ENCODE measurements at places on chromosomes 16 and 17.
A peak's percentile ranks its signal among the peaks of the same experiment; 100 is the strongest.

GRCh38 chr17:44530896-44531418, 26.3 kb upstream of the FZD2 start:
- H3K27ac ChIP-seq: no peak overlapping the region
- H3K4me3 ChIP-seq: no peak overlapping the region
- H3K27me3 ChIP-seq: no peaks in the 10 kb centered on the region
- H3K4me1 ChIP-seq: no peaks in the 10 kb centered on the region

DNA sequence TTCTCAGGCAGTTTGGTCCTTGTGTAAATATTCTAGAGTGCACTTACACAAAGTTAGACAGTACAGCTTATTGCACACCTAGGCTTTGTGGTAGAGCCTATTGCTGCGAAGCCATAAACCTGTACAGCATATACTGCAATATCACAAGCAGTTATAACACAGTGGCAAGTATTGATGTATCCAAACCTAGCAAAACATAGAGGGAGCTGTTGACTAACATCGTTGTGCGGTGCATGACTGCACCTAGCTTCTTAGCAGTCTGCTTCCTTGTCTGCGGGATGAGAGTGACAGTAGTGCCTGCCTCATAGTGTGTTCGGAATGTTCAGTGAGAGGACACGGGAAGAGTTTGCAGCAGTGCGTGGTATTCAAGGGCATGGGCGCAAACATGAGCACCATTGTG, 78.9 kb downstream of the MPRIP start:
- no peaks in the 10 kb centered on the region for H3K36me3 ChIP-seq
- no peak for DNase-seq
- H3K4me1 ChIP-seq: no peaks in the 10 kb centered on the region
- no peak overlapping the region for H3K4me3 ChIP-seq

GRCh38 chr17:27353461-27354050, 59.6 kb downstream of the WSB1 start:
- H3K36me3 ChIP-seq: no peaks in the 10 kb centered on the region
- H3K27ac ChIP-seq: peak overlapping the region; percentile 96
- DNase-seq: peak; percentile 81

- no peaks in the 10 kb centered on the region for H3K4me1 ChIP-seq
- no peaks in the 10 kb centered on the region for H3K36me3 ChIP-seq
- H3K27ac ChIP-seq: no peak overlapping the region
- no peaks in the 10 kb centered on the region for H3K27me3 ChIP-seq
- no peak for DNase-seq
These were observed 6.1 kb upstream of the ENDOV start for GRCh38 chr17:80408872-80409271.

- no peaks in the 10 kb centered on the region for H3K4me1 ChIP-seq
- no peak overlapping the region for H3K4me3 ChIP-seq
- DNase-seq: no peak
- no peaks in the 10 kb centered on the region for H3K36me3 ChIP-seq
These were observed 9.2 kb downstream of the CHD3 start for GRCh38 chr17:7897773-7898172.

DNA sequence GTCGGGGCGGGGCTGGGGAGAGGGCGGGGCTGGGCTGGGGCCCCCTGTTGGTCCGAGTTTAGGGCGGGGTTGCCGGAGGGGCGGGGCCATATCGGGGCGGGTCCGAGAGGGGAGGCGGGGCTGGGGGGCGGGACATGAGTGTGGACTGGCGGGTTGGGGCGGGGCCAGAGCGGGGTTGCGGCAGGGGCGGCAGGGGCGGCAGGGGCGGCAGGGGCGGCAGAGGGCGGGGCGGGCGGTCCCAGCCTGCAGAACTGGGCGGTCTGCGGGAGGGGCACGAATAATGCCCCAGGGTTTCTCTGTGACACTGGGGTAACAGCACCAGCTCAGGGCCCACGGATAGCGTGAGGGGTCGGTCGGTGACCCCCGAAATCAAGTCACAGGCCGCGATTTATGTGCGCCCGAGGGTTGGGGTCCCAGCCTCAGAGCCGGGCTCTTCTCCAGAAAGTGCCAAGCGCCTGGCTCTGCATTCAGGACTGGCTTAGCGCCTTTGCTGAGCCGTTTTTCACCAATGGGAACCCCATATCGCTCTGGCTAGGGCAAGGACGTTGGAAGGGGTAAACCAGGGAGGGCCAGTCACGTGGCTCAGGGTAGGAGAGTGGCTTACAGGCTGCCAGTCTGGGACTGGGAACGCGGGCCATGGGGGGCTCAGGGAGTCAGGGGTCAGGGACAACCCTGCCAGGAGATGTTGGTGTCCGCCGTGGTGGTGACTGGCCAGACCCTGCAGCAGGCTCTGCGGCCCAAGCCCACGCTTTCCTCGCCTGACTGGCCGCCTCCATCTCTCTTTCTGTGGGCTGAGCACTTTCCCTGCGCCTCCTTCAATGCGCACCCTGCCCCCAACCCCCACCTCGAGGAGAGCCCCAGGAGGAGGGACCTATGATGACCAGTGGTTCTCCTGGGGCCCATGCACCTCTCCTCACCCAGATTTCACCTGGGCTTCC, 1.2 kb upstream of the METTL26 start:
- peak; percentile 89 for DNase-seq
- peak overlapping the region; percentile 95 for H3K27ac ChIP-seq
- H3K4me1 ChIP-seq: no peaks in the 10 kb centered on the region
- no peaks in the 10 kb centered on the region for H3K27me3 ChIP-seq

- DNase-seq: no peak
- H3K36me3 ChIP-seq: no peaks in the 10 kb centered on the region
- no peaks in the 10 kb centered on the region for H3K4me1 ChIP-seq
- no peak overlapping the region for H3K4me3 ChIP-seq
- H3K27me3 ChIP-seq: no peaks in the 10 kb centered on the region
These were observed 63.0 kb upstream of the CBX4 start for GRCh38 chr17:79902146-79902791.

GRCh38 chr17:50219342-50219741, 17.9 kb upstream of the COL1A1 start:
- no peak for DNase-seq
- H3K4me3 ChIP-seq: no peak overlapping the region
- H3K27ac ChIP-seq: peak overlapping the region; percentile 84
- H3K36me3 ChIP-seq: no peaks in the 10 kb centered on the region

GRCh38 chr17:28912281-28912937, 9.5 kb upstream of the DHRS13 start:
- no peaks in the 10 kb centered on the region for H3K27me3 ChIP-seq
- no peaks in the 10 kb centered on the region for H3K4me1 ChIP-seq
- H3K27ac ChIP-seq: no peak overlapping the region

- no peaks in the 10 kb centered on the region for H3K27me3 ChIP-seq
- no peak overlapping the region for H3K4me3 ChIP-seq
- peaks cover 48% of the 10 kb centered on the region for H3K4me1 ChIP-seq
- H3K27ac ChIP-seq: no peak overlapping the region
These were observed 25.8 kb downstream of the PHB1 start for GRCh38 chr17:49388692-49389513.

- no peaks in the 10 kb centered on the region for H3K27me3 ChIP-seq
- peaks cover 9% of the 10 kb centered on the region for H3K4me1 ChIP-seq
- H3K36me3 ChIP-seq: no peaks in the 10 kb centered on the region
These were observed 10.1 kb upstream of the MRPL38 start for GRCh38 chr17:75914643-75915267.

GRCh38 chr17:64066716-64067115, 46.3 kb upstream of the ICAM2 start:
- no peak overlapping the region for H3K27ac ChIP-seq
- no peaks in the 10 kb centered on the region for H3K4me1 ChIP-seq
- no peaks in the 10 kb centered on the region for H3K27me3 ChIP-seq
- no peak overlapping the region for H3K4me3 ChIP-seq

DNA sequence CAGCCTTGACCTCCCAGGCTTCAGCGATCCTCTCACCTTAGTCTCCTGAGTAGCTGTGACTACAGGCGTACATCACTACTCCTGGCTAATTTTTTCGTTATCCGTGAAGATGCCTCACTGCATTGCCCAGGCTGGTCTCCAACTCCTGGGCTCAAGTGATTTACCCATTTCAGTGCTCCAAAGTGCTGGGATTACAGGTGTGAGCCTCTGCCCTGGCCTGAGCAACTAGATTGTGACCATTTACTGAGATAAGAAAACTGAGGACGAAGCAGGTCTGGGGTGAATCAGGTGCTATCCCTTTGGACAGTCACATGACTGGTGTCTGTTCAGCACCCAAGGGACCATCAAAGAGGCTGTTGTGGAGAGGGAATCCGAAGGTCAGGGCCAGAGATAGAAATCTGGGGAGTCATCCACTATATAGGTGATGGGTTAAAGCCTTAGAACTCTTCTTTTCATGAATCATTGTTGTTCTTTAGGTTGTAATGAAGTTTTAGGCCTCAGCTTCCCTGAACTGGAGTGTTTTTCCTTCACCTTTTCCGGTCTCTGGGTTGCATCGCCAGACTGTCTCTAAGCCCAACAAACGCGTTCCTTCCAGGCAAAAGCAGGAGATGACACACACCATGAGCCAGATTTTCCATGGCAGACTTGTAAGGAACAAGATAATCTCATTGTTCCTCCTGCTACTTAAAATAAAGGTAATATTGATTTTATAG, 62.5 kb downstream of the FTO start:
- no peak overlapping the region for H3K27ac ChIP-seq
- H3K4me1 ChIP-seq: peaks cover 81% of the 10 kb centered on the region
- DNase-seq: no peak
- H3K36me3 ChIP-seq: no peaks in the 10 kb centered on the region
- H3K4me3 ChIP-seq: no peak overlapping the region

- no peak overlapping the region for H3K27ac ChIP-seq
- H3K4me1 ChIP-seq: no peaks in the 10 kb centered on the region
- H3K4me3 ChIP-seq: no peak overlapping the region
- H3K27me3 ChIP-seq: no peaks in the 10 kb centered on the region
- no peaks in the 10 kb centered on the region for H3K36me3 ChIP-seq
- no peak for DNase-seq
These were observed 154.1 kb downstream of the SOCS1 start for GRCh38 chr16:11101695-11102522.

- H3K27ac ChIP-seq: no peak overlapping the region
- no peaks in the 10 kb centered on the region for H3K36me3 ChIP-seq
- no peak for DNase-seq
- H3K27me3 ChIP-seq: no peaks in the 10 kb centered on the region
- H3K4me1 ChIP-seq: no peaks in the 10 kb centered on the region
- no peak overlapping the region for H3K4me3 ChIP-seq
These were observed 168.3 kb downstream of the LGALS9B start for GRCh38 chr17:20299013-20299412.

DNA sequence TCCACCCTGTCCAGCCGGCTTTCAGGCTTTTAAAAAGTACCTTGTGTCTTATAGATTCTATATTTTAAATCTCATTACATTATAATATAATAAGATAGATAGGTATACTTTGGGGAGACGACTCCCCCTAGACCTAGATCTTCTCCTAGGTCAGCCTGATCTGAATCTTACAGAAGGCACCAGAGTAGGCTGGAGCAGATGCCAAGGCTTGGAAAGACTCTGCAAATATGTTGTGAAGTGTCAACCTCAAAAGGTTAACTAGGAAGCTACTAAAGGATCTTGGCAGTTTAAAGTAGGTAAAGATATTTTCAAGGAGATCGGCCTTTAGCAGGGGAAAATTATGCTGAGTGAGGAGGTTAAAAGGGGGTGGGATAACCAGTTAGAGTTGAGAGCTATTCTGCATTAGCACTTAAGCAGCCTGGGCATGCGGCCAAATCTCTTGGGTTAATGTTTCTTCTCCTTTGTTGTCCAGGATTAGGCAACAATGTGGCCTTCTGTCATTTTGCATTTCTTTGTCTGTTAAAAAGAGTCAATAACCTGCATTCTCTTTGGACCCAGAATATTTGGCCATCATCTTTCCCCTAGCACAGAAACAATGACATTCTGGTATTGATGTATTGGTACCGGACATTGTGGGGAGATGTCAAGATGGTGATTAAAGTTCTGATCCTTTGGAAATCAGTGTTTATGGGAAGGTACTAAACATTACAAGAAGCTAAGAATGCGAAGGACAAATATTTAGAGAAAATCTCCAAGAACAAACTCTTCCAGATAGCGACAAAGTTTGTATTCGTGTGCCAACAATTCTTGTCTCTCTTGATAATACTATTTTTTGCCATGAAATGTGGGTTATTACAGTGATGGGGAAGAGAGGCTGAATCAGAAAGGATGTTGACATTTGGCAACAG, 51.2 kb upstream of the DHX40 start:
- no peak overlapping the region for H3K4me3 ChIP-seq
- H3K4me1 ChIP-seq: peaks cover 9% of the 10 kb centered on the region
- no peak overlapping the region for H3K27ac ChIP-seq
- H3K36me3 ChIP-seq: no peaks in the 10 kb centered on the region

DNA sequence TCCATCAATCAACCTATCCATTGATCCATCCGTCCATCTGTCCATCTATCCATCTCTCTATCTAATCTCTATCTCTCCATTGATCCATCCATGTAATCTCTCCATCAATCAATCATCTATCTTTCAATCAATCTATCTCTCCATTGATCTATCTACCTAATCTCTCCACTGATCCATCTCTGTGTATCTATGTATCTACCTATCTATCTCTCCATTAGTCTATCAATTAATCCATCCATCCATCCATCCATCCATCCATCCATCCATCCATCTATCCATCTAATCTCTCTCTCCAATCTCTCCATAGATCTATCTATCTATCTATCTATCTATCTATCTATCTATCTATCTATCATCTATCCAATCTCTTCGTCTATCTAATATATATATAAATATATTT, 3.5 kb upstream of the RNF222 start:
- H3K36me3 ChIP-seq: no peaks in the 10 kb centered on the region
- no peak overlapping the region for H3K4me3 ChIP-seq
- DNase-seq: no peak
- peaks cover 49% of the 10 kb centered on the region for H3K27me3 ChIP-seq

DNA sequence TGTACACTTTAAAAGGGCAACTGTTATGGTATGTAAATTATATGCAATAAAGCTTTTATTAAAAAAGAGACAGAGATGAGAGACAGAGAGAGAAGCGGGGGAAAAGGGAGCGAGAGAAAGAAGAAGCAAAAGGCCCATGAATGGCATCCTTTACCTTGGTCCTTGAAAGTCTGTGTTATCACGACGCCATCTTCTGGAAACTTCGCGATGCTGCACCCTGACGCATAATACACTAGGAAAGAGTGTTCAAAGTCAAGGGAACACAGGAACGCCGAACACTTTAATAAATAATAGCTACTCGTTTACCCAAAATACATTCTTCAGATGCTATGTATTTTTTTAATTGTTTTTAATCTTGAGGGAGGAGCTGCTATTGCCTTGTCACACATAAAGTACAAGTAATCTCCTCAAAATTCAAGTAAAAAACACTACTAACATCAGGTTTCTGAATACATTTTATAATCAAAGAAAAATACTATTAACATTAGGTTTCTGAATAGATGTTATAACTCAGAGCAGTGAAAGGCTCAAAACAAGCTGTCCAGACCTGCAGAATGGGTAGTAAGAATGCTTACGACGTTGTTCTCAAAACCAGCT, 23.0 kb upstream of the SLC38A8 start:
- H3K27ac ChIP-seq: no peak overlapping the region
- peak; percentile 72 for DNase-seq
- no peaks in the 10 kb centered on the region for H3K4me1 ChIP-seq

- peak overlapping the region; percentile 47 for H3K4me3 ChIP-seq
- H3K4me1 ChIP-seq: no peaks in the 10 kb centered on the region
- no peak for DNase-seq
- H3K27me3 ChIP-seq: no peaks in the 10 kb centered on the region
- H3K36me3 ChIP-seq: no peaks in the 10 kb centered on the region
- peak overlapping the region; percentile 79 for H3K27ac ChIP-seq
These were observed 562 bp downstream of the PPL start for GRCh38 chr16:4936181-4936990.

- no peak overlapping the region for H3K27ac ChIP-seq
- DNase-seq: no peak
- H3K36me3 ChIP-seq: no peaks in the 10 kb centered on the region
- no peak overlapping the region for H3K4me3 ChIP-seq
- no peaks in the 10 kb centered on the region for H3K4me1 ChIP-seq
- no peaks in the 10 kb centered on the region for H3K27me3 ChIP-seq
These were observed 17.7 kb downstream of the TBX4 start for GRCh38 chr17:61469949-61470348.

All from tibial nerve (tissue), 4 donors.